ENCODE measurements at places on chromosomes 7 and 10.

DNA sequence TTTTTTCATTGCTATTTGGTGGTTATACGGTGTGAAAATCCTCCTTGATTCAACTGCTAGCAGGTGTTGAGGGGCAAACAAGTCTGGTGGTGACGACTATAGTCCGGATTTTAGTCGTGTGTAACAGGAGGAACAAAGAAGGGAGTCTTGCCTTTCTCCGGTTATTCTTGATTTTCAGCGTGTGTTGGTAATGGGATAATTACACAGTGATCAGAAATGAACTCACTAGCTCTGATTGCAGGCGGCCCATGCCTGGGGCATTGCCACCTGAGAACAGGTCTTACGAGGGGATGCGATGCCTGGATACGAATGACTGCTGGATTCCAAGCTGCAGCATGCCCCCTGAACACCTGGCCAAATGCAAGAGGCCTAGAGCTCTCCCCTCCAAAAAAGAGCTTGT, 72.8 kb downstream of the CAMK1D start:
- no peak for DNase-seq

- no peak for DNase-seq
Measured at GRCh38 chr7:74583630-74584029, 73.9 kb upstream of the GTF2I start.

DNA sequence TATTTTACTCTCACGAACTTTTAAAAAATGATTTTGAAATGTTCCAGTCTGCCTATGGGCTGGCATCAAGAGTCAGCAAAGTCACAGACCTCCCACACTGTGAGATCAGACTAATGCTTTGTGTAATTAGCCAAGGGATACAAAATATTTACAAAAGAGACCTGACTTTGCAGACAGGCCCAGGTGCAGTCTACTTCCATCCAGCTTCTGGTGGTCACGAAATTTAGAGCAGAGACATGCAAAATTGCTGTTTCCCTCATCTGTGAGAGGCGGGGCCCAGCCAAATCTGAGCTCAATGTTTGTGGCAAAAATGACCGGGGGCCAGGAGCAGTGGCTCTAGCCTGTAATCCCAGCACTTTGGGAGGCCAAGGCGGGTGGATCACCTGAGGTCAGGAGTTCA, 82.5 kb upstream of the PITRM1 start:
- DNase-seq, result no peak

GRCh38 chr10:72695496-72695895, 3.6 kb downstream of the MCU start:
- no peak for DNase-seq

DNA sequence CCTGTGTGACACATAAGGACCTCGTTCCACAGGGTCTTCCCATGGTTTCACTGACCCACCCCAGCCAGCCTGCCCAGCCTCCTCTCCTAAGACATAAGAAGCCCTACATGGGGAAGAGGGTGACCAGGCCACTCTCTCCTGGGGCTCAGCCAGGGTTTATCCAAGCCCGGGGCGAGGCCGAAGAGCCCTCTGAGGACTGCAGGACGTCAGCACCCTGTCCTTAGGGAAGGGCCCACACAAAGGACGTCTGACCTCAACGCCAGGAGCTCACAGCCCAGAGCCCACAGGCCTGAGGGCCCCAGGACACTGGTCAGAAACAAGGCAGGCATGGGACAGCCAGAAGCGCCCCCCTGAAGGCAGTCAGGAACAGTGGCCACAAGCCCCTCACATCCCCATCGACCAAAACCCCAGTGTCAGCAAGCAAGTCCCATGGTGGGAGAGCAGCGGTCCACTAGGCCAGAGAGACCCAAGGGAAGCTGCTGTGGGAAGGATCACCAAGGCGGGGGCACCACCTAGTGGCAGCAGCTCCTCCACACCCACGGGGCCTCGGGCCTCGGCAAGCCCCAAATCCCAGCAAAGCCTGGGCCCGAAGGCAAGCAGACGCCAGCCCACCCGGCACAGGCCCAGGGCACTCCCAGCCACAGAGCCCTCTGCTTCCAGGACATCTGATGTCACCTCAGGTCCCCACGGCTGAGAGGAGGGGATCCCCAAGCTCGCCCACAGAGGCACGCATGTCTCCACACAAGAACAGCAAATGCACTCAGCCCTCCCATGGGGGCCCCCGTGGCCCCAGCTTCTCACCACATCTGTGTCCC, 23.4 kb downstream of the MAD1L1 start:
- peak; percentile 22 for DNase-seq

- DNase-seq, result no peak
Measured at GRCh38 chr7:99642027-99642426, 25.3 kb downstream of the ZSCAN25 start.

DNA sequence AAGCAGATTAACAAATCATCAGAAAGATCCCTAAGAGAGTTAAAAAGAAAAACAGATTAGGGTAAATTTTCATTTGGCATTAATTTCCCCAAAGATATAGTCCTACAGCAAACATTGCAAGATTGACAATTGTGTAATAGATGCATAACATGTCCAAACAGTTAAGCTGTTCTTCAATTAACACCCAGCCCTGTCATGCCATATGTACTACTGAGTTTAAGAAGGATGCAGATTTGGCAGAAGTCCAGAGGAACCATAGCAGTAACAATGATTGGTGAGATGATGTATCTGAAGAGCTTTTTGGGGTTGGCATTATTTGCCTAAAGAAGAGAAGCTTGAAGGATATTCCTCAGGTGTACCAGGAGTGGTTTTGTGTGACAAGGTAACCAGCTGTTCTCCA, 287.6 kb downstream of the LRMDA start:
- DNase-seq, result no peak

GRCh38 chr7:47507522-47507921, 74.4 kb downstream of the TNS3 start:
- no peak for DNase-seq

DNA sequence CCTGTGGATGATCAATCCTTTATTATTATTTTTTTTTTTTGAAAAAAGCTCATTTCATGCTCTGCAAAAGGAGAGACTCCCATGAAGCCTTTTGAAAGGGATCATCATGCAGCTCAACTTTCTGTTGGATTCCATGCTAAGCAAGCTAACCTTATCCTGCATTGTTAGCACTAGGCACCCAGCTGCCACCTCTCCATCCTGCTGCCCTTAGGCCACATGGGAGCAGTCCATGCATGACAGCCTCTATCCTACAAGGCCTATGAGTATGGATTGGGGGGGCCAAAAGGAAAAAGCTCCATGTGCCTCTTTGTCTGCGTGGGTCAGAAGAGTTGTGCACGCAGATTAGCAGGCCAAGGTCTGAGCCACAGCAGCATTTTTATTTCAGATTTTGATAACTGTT, 19.2 kb downstream of the SMNDC1 start:
- DNase-seq, result no peak

DNA sequence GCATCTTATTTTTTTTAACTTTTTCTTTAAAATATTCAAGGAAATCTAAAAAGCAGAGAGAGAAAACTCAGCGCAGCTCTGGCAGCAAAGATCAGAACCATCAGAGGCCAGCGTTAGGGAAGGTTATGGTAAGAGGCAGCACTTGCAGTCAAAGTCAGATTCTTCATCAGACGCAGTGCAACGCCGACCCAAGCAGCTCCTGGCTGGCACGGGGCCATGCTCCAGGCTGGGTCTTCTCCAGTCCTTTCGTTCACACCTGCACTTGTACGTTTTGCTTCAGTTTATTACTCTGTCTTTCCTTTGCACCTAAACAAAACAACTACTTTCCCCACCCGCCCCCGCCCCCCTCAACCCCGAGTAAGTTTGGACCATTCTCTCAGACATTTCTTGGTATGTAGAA, 43.1 kb upstream of the SEC61G start:
- no peak for DNase-seq

DNA sequence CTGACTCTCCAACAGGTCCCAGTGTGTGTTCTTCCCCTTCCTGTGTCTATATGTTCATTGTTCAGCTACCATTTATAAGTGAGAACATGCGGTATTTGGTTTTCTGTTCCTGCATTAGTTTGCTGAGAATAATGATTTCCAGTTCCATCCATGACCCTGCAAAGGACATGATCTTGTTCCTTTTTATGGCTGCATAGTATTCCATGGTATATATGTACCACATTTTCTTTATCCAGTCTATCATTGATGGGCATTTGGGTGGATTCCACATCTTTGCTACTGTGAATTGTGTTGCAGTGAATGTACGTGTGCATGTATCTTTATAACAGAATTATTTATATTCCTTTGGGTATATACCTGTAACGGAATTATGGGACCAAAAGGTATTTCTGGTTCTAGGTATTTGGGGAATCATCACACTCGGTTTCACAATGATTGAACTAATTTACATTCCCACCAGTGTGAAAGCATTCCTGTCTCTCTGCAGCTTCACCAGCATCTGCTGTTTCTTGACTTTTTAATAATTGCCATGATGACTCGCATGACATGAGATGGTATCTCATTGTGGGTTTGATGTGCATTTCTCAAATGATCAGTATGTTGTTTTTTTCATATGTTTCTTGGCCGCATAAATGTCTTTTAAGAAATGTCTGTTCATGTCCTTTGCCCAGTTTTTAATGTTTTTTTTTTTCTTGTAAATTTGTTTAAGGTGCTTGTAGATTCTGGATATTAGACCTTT, 60.2 kb downstream of the LSMEM1 start:
- no peak for DNase-seq

- no peak for DNase-seq
Measured at GRCh38 chr7:47267346-47267745, 314.6 kb downstream of the TNS3 start.

- no peak for DNase-seq
Measured at GRCh38 chr7:99380032-99380822, 5.7 kb downstream of the ARPC1B start.

DNA sequence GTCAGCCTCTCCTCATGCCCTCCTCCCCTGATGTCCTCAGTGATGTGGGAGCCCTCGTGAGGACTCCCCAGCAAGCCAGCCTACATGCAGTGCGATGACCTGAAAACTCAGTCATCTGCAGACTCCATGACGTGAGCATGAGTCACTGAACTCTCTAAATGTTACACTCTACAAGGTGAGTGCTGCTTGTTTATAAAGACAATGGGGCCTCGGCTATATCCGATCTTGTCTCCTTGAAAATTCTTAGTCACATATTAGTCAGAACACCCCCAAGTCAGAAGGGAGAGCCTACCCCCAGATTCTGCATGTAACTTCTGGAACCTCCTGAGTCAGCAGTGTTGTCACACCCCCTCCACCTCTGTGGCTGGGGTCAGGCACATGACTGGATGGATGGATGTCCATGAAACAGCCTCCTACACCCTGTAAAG, 673.8 kb downstream of the INHBA start:
- DNase-seq, result no peak

- no peak for DNase-seq
Measured at GRCh38 chr10:101612872-101613271, 24.8 kb downstream of the DPCD start.

GRCh38 chr10:27857616-27858015, 112.0 kb upstream of the MKX start:
- DNase-seq, result no peak

DNA sequence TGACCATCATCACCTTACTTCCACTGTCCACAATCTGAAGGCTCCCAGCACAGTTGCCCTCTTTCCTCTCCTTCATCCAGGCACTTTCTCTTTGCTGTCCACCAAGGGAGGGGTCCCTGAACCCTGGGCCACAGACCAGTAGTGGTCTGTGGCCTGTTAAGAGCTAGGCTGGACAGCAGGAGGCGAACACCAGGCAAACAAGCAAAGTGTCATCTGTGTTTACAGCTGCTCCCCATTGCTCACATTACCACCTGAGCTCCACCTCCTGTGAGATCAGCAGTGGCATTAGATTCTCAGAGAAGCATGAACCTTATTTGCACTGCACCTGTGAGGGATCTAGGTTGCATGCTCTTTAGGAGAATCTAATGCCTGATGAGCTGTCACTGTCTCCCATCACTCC, 27.7 kb downstream of the FZD1 start:
- no peak for DNase-seq

DNA sequence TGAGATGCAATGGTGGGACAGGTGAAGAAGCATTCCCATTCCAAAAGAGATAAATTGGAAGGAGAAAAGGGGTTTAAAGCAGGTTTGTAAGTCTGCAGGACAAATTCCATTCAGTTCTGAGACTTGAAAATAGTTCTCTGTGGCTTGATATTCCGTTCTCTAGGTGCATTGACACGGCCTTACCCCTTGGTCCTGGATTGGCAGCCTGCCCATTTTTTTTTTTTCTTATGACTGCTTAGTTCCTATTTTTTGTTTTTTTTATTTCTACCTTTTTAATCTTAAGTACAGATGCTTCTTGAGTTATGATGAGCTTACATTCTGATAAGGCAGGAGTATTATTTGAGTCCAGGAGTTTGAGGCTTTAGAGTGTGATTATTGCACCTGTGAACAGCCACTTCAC, 70.6 kb downstream of the MLLT10 start:
- DNase-seq, result no peak

GRCh38 chr7:80481196-80481884, 30.5 kb downstream of the GNAT3 start:
- DNase-seq, result no peak

GRCh38 chr7:150370612-150371071, 2.0 kb downstream of the REPIN1 start:
- no peak for DNase-seq

- DNase-seq, result no peak
Measured at GRCh38 chr7:51019891-51020870, 237.5 kb upstream of the GRB10 start.

DNA sequence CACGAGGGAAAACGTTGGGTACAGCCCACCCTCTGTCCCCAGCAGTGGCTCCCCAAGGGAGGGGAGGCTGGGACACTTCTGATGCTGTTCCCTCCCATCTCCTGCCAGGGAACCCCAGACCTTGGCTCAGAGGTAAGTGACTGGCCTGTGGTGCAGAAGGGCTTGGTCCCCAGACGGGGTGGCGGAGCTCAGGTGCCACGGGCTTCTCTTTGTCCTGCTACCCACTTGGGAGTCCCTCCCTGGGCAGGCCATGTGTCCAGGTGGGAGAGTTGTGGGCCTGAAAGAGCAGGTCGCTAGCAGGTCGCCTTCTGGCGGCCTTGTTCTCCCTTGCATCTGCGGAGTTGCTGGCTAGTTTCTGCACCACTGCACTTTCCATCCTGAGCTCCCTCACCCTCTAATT, 10.1 kb downstream of the ATP5MF start:
- DNase-seq, result no peak

DNA sequence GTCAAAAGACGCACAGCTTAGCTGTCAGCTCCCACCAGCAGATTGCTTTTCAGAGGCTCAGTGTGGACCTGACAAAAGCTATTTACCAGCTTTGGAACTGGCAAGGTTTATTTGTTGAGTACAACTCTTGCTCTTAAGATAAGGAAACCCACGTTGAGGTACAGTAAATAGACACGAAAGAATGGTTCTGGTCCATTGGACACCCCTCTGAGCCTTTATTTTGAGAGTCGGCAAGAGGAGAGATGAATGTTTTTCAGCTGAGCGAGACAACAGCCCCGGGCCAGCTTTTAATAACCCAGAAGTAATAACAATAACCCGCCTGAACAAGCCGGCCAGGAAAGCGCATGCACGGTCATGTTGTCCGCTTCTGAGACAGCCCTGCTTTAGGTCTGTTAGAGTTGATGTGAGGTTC, 49.0 kb downstream of the WNT2 start:
- DNase-seq, result no peak

GRCh38 chr7:126972571-126972970, 280.2 kb downstream of the GRM8 start:
- DNase-seq, result no peak

Measured in stimulated activated CD4-positive, alpha-beta T cell treated with anti-CD3 and anti-CD28 coated beads, Interleukin-1b, Interleukin-23, amount 100 ng/mL, for 24 hours (primary cell).